ENCODE measurements at places on chromosomes 11 and 22.
A peak's percentile ranks its signal among the peaks of the same experiment; 100 is the strongest.

GRCh38 chr22:46846832-46847355, 84.4 kb downstream of the TBC1D22A start:
- no peak for DNase-seq

DNA sequence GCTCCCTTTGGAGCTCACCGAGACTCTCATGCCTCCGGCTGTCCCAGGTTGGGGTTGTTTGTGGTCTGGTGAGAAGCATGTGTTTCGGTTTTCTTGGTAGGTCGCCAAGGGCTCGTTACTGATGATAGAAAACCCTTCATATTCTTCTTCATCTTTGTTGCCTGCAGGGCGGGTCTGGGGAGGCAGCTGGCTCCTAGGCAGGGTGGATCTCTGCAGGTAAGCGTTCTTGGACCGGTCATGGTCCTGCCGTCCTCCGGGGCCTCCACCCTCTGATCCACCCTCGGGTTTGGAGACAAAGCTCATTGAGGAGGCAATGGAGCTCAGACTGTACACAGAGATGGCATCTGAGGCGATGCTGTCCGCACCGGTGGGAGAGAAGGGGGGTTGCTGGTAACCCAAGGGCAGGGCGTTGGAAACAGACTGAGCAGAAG, 64.3 kb upstream of the PITPNB start:
- no peak for DNase-seq

DNA sequence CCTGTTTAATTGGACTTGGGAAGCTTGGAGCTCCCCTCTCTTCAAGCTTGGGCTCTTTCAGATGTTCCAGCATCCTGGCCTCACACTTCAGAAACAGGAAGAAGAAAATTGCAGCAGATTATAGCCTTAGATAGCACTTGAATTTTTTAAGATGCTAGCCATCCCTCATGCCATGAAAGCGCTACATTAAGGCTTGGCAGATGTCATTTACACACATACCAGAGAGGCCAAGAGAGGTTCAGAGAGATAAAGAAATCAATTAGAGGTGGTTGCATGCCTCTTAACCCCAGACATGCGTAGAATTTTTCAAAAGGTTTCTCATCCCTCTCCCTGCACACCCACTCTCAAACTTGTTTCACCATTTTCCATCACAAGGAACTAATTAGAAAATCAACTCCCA, 31.9 kb upstream of the DBX1 start:
- DNase-seq, result no peak

DNA sequence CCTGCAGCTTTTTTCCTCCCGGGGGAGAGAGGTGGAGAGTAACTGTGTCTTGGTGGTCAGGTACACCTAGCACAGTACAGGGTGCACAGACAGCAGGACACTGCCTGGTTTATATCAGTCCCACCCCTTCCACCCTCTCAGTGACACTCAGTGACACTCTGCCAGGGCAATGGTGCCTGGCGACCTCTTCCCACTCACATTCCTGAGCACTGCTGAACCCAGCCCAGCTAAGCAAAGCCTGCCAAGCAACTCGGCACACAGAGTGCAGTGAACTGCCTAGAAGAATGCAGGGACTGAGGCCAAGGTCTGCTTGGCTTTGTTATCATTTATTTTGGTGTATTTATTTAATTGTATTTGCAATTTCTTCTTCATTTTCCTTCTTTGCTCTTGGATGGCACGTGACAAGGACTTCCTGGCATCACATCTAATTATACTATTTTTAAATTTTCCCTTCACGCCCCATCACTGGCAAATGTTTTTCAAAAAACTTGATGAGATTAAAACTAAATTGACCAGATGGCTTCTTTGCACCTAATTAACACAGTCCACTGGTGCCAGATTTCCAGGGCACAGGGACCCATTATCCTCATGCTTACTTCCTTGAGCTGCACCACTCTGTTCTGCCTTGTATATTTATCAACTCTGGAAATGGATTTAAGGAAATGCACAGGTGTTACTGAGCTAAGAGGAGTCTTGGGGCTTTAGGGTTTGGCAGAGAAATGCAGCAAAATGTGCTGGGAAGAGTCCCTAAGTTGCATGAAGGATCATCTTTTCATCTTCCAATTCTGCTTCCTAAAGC, 205.6 kb downstream of the ADAMTS15 start:
- no peak for DNase-seq

DNA sequence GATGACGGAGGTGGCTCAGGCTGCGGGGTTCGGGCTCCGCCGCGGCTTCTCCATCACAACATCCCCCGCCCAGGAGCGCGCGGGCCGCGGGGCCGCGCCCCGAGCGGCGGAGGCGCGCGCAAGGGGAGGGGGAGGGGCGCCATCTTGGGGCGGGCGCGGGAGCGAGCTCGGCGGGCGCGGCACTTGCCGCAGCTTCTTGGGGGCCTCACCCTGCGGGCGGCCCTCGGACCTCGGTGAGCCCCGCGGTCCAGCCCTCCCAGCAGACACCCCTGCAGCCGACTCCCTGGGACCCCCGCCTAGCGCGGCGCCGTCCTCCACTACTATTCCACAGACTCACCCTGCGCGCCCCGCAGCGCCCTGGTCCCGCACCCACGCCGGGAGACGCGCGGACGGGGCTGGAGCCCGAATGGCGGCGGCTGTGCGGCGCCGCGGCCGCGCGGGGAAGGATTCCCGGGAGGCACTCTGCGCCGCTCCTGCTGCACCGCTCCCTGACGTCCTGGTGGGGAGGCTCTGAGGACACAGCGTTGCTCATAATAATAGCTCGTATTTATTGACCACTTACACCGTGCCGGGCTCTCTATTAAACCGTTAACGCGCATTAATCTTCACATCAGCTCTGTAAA, at the start of gene APBB1:
APBB1 (minus strand) TSS at position 86 of the 623 bp plus-strand sequence. CDS start 7,747 bp downstream, outside the sequence.
- peak; percentile 64 for DNase-seq

DNA sequence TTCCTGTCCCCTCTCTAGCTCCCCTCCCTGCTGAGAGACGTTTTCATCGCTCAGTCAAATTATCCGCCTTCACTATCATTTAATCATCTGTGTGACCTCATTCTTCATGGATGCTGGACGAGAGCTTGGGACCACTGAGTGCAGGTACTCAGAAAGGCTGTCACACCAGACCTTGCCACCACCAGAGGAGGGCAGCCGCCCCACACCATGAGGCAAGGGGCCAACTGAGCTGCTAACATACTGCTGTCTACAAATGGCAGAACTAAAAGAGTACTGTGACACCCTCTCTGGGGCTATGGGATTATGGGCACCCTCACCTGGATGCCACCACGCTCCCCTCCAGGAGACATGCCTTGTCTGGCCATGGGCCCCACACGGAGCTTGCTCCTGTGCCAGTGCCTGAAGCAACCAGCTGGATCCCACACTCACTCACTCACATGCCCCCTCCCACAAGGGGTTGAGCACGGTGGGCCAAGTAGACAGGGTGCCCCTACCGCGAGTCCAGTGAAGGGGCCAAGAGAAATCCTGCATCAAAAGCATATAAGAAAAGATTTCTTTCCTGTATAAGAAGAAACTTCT, 670.0 kb upstream of the CCDC90B start:
- no peak for DNase-seq

GRCh38 chr22:43396934-43397457, 14.8 kb upstream of the MPPED1 start:
- DNase-seq, result no peak

- no peak for DNase-seq
These were observed 673.8 kb downstream of the NELL1 start for GRCh38 chr11:21343204-21343603.

DNA sequence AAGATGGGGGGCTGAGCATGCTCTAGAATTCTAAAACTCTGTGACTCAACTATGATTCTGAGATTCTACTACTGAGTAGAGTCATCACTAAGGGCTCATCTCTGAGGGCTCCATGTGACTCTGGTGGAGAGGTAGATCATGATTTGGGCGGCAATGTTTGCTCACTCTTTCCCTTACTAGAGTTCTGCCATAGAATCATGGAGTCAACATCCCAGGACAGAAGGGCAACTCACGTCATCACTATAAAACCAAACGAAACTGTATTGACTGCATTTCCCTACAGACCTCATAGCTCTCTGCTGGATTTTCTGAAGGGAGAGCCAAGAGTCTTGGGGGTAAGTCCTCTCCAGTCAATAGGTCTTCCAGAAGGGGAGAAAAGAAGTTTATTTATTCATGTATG, at the start of gene MS4A14:
MS4A14 (plus strand) TSS at position 78 of the 400 bp plus-strand sequence; CDS start at position 198, 120 bp downstream.
- DNase-seq, result no peak

- no peak for DNase-seq
These were observed 6.3 kb upstream of the CYP2R1 start for GRCh38 chr11:14898355-14898754.

- no peak for DNase-seq
These were observed 173.5 kb downstream of the TRIM29 start for GRCh38 chr11:119964136-119965025.

DNA sequence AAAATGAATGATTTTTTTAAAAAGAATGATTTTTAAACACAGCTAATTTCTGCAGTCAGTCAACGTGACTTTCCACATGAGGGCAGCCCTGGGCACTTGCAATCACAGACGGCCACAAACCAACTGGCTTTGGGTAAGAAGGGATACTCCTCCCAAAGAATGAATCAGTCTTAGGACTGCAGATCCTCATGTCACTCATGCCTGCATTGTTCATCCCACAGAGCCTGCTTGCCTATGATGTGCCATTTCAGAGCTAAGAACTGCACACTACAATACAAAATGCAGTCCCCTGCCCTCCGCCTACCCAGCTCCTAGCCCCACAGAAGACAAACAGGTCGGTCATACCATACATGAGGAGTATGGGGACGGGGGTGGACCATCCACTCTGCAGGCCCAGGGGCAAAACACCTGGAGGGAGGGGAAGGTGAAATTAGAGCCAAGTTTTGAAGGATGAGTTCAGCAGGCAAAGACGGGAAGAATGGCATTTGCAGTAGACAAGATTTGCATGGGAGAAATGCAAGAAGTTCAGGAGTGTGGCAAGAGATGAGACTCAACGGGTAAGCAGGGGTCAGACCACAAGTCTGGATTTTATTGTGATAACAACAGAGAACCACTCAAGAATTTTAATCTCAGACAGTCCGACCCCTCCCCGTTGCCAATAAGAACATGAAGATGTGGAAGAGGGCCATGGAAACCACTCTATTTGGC, 24.7 kb downstream of the PACSIN2 start:
- no peak for DNase-seq

DNA sequence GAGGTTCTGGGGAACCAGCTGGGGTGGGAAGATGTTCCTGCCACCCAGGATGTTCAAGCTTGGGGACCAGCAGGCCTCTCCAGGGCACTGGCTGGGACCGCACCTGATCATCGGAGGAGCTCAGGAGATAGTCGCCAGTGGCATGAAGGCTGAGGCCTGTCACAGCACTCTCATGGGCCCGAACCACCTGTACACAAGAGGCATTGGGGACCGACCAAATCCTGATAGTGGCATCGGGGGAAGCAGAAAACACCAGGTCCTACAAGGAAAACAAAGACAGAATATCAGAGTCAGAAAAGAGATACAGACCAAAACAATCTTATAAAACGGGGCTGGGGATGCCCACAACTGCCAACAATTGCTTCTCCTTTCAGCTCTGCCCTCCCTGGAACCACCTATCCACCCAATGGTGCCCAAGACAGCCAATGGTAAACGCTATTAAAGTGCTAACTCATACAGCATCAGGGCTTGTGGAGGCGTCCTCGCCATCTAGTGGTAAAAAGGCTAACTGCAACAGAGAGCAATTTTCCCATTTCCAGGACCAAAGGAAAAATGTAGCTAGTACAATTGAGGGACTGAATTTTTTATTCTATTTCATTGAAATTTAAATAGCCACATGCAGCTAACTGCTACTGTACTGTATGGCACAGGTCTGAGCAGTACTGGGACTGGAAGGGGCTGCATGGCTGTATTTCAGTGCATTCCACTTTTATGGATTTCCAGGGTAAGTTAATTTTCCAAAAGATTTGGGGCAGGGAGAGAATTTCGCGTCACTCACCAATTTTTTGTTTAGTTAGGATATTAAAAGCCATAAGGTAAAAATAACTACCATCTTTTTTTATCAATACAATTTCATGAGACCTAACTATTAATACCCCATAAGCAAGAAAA, 7.1 kb downstream of the PRPF19 start:
- DNase-seq, result peak; percentile 26

DNA sequence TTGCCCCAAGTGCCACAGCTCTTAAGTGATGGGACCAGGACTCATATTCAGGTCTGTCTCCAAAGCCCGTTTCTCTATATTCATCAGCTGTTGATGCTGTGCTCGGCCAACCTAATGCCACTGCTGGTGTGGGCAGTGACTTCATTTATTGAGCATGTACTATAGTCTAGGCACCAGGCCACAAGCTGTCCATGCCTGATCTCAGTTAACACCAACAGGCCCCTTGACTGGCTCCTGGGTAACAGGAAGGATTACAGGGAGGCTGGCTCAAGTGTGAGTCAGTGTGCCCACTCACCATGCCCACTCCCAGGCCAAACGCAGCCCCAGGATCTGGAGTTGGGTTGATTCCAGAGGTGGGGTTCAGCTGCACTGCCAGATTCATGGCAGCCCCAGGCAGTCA, 8.6 kb upstream of the CRYBB2 start:
- no peak for DNase-seq

DNA sequence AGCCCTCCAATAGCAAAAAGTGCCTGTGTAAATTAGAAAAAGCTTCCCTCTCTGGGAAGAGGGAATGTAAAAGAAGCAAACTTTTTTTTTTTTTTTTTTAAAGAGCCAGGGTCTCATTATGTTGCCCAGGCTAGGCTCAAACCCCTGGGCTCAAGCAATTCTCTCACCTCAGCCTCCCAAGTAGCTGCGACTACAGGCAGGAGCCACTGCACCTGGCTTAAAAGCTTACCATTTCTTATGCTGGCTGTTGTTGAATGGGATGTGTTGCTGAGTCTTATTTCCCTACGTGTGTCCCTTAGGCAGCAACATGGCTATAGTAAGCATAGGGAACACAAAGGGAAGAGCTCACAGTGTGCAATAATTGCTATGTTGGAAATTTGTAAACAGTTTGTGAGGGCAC, 225.5 kb upstream of the CCDC90B start:
- no peak for DNase-seq

GRCh38 chr22:44080936-44081861, 57.1 kb downstream of the PARVB start:
- peak; percentile 77 for DNase-seq

- DNase-seq, result no peak
These were observed 179.6 kb upstream of the PDGFD start for GRCh38 chr11:104343578-104343977.

GRCh38 chr11:15852179-15852578, 504.2 kb downstream of the SOX6 start:
- DNase-seq, result no peak

- peak; percentile 27 for DNase-seq
These were observed 57.0 kb downstream of the BRD1 start for GRCh38 chr22:49770547-49771265.
